ENCODE measurements at places on chromosomes 2 and 18.

DNA sequence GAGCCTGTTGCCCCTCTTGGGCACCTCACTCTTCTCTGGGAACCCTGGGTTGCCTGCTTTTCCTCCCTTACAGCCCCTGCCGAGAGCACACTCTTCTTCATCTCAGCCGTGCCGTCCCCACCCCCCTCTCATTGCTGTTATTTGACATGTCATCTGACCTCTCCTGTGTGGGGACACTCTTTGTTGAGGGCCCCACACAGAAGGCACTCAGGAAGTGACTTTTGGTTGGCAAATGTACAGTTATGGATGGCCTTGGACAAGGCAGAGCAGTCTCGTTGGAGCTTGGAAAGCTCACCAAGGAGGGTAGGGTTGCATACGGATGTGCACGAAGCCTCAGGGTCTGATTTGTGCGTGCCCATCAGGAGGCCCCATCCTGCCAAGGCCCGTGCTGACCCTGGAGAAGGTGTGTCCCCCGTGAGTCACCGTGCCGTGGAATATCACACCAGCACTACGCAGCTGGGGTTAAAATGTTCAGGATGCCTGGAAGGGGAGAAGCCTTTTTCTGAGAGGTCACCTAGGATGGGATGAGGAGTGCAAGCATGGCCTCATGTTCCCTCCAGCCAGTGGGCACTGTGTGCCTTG is 93.9 kb downstream of the CTIF start:
- DNase-seq = no peak

GRCh38 chr2:119683074-119683712 is 4.2 kb downstream of the TMEM177 start:
- no peak for DNase-seq

- no peak for DNase-seq
Observed at GRCh38 chr2:189372688-189373257, 68.5 kb upstream of the WDR75 start.

GRCh38 chr18:2337552-2338141 is 233.7 kb downstream of the METTL4 start:
- DNase-seq = no peak

DNA sequence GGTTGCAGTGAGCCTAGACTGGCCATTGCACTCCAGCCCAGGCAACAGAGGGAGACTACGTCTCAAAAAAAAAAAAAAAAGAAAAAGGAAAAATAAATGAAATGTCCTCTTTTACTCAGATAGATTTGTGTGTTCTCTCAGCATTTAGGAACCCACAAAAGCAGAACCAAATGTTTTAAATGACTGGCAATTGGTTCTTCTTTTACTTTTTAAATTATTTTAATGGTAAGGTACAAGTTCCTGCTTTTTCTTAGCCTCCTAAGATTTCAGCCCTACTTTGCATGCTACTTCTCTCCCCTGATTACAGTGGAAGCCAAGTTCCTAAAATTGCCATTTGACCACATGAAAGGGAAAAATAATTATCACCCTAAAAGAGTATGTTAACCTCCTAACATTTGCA is 23.5 kb downstream of the SRSF7 start:
- no peak for DNase-seq

- no peak for DNase-seq
Observed at GRCh38 chr2:84257831-84258230, 201.2 kb downstream of the SUCLG1 start.

DNA sequence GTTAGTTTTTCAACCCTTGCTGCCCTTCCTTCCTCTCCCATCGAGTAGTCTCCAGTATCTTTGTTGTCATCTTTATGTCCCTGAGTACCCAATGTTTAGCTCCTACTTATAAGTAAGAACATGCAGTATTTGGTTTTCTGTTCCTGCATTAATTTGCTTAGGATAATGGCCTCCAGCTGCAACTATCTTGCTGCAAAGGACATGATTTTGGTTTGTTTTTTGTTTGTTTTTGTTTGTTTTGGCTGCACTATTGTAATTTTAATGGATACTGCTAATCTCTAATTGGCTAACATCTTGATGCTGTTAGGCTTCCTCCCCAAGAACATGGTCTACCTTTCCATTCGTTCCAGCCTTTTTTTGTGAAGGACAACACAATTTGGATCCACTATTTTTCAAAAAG is 31.2 kb upstream of the HNRNPLL start:
- DNase-seq = no peak

DNA sequence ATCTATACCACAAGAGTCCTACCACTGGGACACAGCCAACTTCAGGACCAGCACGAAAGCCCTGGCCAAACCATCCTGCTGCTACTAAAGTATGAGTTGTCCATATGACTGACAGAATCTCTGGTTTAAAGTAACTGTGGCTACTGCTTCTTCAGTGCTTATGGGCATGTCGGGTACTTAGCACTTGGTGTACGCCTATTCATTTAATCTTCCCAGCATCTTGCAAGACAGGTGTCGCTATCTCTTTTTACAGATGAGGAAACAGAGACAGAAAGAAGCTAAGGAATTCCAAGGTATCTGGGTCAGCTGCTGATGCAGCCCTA is 203.4 kb upstream of the ID2 start:
- DNase-seq = no peak

GRCh38 chr2:126707941-126708340 is 52.0 kb downstream of the GYPC start:
- DNase-seq = no peak

GRCh38 chr2:108938077-108938710 is 50.8 kb downstream of the EDAR start:
- no peak for DNase-seq

DNA sequence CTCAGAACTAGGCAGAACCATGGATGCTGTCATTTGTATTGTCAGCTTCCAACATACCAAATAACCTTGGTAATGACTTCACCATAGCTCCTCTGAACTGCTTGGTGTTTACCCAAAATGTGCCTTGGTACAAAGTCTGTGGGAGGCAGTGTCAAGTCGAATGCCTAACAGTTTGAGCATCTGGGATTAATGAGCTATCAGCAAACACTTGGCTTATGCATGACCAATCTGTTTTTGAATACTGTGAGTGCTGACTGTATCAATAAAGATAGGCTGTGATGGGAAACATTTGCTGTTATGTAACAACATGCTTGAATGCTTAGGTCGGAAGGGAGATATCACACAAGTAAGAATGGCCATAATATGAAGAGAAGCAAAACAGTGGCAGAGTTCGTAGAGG is 455.4 kb downstream of the CMPK2 start:
- DNase-seq = no peak
